ENCODE measurements at places on chromosomes 2 and 18. TPM values are rescaled to one million over a fixed set of nuclear protein-coding genes. Genes with fewer than 3 reads are reported as not detected.

Gene NT5DC4
- total RNA-seq, result not detected

Gene FAM110C
- under 0.01 TPM for total RNA-seq

Gene SERPINB4
- not detected for total RNA-seq

Gene SLC38A11
- total RNA-seq, result 2.6 TPM

Gene GNAL
- total RNA-seq, result 2.6 TPM

Gene SPOPL
- 9.4 TPM for total RNA-seq

Gene CYB5A
- 28.7 TPM for total RNA-seq

Gene ARHGAP28
- 29.7 TPM for total RNA-seq

Gene ALLC
- not detected for total RNA-seq

Gene KATNAL2
- total RNA-seq, result 8.4 TPM

Gene CGREF1
- total RNA-seq, result 2.1 TPM

Gene TEX44
- not detected for total RNA-seq

Gene HOXD4
- total RNA-seq, result 1.0 TPM

Gene FN1
- 301 TPM for total RNA-seq

Gene PCARE
- total RNA-seq, result under 0.01 TPM

Gene WDR43
- 39.1 TPM for total RNA-seq

Gene PRKAG3
- total RNA-seq, result 9.9 TPM

Gene DNAH6
- 1.0 TPM for total RNA-seq

Gene SPP2
- total RNA-seq, result not detected

Gene UGT1A10
- total RNA-seq, result not detected

Gene ST6GAL2
- 3.1 TPM for total RNA-seq

Gene C2orf76
- total RNA-seq, result 10.4 TPM

Gene POTEC
- not detected for total RNA-seq

Gene SMCHD1
- total RNA-seq, result 102 TPM

Gene RUFY4
- not detected for total RNA-seq

Gene LOXHD1
- total RNA-seq, result 1.6 TPM

Gene CDKL4
- 4.2 TPM for total RNA-seq

Gene KCNG2
- total RNA-seq, result 0.52 TPM

Data from skeletal muscle tissue (tissue), 5 donors.